ENCODE measurements at places on chromosomes 1 and 21.

DNA sequence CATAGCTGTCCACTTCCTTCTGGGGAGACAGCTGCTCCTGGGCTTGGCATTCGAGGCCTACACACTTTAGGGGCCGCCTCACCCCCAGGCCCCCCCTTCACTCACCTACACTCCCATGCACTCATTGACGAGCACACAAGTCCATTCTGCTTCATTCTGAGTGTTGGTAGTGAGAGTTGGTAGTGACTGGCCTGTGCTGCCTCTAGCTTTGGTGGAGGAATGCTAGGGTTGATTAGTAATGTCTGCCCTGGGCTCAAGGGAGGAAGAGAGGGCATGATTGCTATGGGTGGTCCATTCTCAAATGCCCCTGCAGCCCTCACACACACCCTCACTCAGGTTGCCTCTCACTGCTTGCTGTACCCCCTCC lies 30.4 kb downstream of the TRIM11 start:
- no peak for DNase-seq

- no peak for DNase-seq
Observed at GRCh38 chr1:97853221-97853620, 67.6 kb downstream of the DPYD start.

DNA sequence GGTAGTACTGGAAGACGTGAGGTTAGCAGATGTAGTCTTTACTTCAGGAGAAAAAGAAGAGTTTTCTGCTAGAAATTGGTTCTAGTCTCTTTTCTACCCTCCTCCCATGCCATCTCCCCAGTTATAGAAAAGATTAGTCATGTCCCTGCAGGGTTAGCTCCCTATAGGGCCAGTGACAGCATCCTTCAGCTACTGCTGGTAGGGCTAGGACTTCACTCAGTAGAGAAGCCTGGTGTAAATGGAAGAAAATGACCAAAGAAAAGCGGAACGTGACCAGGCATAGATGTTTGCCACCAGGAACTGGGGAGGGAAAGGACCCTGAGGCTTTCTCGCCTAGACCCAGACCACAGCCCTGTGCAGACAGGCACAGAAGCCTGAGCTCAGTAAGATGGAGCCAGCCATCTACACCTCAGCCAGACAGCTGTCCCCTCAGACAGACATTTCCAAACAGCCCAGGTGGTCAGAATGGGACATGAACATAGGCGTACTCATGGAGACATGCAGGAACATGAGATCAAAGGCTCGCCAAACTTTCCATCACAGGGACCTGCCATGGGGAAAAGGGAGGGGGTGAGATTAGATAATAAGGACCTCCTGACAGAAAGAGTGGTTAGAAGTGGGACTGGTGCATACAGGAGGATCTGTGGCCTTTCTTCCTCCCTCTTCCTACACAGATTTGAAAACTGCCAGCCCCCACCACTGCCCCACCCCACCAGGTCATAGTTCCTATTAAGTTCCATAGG lies 23.5 kb upstream of the SLAMF9 start:
- DNase-seq: no peak

GRCh38 chr1:224707843-224708725 lies 92.0 kb downstream of the CNIH3 start:
- DNase-seq: no peak

DNA sequence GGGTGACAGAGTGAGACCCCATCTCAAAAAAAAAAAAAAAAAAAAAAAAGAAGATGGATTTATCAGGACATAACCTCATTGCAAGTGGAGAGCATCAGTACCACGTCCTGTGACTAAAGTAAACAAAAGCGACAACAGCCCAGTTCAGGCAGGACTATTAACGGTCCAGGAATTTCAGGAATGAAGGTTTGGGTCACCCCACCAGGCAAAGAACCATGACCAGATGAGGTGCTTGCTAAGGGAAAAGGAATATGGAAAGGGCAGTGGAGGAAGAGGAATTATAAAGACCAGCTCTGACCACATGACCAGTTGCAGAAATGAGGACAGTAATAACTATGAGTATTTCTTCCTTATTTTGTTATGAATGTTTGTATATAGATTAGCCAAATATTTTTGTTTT lies 35.4 kb upstream of the EIF4G3 start:
- DNase-seq: no peak

DNA sequence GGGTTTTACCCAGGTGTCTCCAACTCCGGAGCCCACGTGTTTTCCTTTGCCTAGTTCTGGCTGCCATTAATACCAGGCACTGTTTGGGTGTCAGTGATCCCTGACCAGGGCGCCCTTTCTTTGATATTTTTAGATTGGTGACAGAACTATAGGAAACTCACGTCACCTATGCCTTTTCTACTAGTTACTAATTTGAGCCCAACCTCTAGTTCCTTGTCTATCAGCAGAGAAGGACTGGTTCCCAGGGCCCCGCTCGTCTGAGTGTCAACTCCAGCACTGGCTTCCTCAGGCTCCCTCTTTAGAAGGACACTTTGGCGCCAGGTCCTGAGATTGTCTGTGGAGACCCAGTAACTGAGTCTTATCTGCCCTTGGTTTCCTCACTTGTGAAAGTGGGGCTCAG lies 9.4 kb downstream of the MFN2 start:
- DNase-seq: no peak

Data from spleen (tissue), 13 donors.